HS-27A (cell line): ENCODE measurements at places on chromosomes 5 and 9.

DNA sequence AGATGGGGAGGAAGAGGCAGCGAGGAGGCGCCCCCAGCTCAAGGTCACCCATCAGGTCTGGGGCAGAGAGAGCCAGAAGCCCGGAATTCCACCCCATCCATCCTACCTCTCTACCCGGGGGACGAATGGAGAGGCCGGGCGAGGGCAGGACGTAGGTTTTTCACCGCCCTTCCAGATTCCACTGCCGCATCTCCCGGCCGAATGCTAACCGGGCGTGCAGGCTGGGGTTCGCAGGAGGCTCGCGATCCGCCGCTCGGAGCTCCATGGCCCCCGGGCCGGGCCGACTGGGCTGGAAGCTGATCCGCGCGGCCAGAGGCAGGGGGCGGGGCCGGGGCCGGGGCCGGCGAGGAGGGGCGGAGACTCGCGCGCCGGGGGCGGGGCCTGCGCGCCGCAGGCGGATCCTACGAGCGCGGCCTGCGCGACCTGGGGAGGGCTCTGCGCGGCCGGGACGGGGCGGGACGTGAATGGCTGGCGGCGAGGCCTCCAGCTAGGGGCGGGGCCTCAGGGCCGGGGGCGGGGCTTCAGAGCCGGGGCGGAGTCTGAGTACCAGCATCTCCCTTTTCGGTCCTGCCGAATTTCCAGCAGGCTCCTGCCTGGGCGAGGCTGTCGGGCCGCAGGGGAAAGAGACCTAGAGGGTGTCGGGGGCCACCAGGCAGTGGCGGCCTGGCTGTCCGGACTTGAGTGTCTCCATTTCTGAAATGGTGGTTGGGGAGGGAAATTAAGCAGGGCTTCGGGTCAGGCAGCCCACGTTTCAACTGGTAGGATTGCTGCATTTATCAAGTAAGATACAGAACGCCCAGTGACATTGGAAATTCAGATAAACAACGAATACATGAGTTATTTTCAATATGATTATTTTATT, at the start of gene ST6GALNAC4:
Gene ST6GALNAC4 (minus strand): TSS at position 322 of the 862 bp plus-strand sequence. CDS start 622 bp downstream, outside the sequence.
- peak; percentile 77 for DNase-seq

DNA sequence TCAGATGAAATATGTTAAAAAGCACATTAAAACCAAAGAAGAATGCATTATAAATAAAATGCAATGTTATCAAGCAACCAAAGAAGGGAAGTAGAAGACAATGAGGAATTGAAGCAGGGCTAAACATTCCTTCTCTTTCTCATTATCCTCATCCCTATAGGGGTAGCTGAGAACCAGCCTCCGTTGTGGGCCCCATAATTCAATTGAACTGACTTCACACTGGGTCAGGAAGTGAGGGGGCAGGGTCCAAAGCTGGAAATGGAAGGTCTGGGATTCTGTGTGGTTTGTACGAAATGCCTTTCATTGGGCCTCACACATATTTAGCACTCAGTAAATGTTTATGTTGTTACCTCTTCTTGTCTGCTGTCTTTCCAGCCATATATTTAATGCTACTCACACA, 220.4 kb upstream of the CD180 start:
- no peak for DNase-seq

DNA sequence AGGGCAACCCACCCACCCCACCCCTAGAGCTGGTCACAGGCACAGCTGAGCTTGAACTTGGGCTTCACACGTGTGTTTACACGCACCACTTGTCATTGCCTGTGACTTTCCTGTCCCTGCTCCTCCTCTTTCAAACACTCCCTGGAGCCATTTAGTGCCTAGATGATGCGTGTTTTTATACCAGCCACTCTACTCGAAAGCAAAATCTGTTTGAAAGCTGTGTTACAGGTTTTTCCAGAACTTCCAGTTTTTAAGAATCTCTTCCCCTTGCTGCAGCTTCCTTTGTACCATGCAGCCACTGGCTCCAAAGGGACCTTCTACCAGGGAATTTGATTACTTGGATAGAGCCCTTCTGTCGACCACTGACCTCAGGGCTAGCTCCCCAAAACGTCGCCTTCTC, 78.8 kb upstream of the SPRY4 start:
- no peak for DNase-seq

DNA sequence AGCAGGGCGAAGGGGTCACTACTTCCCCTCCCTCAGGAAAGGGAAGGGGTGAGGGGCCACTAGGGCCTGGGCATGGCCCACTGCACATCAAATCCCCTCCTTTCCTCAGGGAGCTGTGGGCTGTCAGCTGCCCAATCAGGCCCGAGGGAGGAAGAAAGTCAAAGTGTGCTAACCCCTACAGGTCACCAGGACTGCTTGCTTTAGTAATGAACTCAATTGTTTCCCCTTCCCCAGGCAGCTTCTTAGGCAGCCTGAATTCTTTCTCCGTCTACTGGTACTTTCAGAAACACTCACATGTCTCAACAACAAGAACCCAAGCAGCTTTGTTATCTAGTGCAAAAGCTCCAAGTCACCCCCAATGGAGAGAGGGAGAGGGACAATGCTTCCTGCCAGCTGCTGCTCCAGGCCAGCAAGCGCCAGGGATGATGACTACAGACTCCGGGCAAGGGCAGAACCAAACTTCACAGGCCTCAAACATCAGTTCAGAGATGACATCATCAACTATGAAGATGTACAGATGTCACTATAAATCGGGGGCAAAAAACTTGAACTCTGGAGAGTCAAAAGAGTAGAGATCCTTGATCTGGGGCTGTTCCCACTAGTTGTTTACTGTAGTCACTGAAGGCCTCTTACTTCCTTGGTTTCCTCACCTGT, 100.7 kb downstream of the SLIT3 start:
- no peak for DNase-seq

GRCh38 chr9:96565671-96566497, 53.8 kb downstream of the CDC14B start:
- no peak for DNase-seq

DNA sequence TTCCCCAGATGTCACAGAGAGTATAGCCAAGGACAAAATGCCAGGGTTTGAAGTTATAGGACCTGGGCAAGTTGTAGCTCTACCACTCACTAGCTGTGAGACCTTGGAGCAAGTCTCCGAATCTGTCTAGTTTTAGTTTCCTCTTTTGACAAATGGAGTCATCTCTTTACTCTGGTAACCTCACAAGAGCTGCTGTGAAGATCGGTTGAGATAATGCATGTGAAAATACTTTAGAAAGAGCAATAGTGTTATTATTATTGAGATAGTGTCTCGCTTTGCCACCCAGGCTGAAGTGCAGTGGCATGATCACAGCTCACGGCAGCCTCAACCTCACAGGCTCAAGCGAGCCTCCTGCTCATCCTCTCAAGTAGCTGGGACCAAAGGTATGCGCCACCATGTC, 117.9 kb upstream of the NR5A1 start:
- no peak for DNase-seq

DNA sequence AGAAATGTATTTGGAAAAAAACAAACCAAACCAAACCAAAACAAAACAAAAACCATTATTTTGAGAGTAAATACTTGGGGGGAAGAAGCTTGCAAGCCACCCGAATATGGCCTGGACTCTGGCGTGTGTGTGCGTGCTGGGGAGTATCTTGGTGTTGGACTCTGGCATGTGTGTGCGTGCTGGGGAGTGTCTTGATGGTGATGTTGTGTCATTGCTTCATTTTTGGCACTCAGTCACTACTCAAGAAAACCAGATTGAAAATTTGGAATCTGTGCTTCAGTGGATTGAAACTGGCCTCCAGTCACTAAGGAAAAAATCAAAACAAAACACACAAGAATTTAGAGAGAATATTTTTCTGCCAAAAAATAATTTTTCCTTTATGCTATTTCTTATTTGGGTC, 76.1 kb downstream of the ARRDC3 start:
- DNase-seq: no peak

GRCh38 chr9:93248386-93249040, 64.6 kb downstream of the WNK2 start:
- no peak for DNase-seq
